ENCODE measurements at places on chromosomes 5 and 9.
A peak's percentile ranks its signal among the peaks of the same experiment; 100 is the strongest.

GRCh38 chr9:75168270-75169178, 80.2 kb downstream of the OSTF1 start:
- no peak for DNase-seq

- peak; percentile 78 for DNase-seq
Observed at GRCh38 chr9:131310833-131311554, 21.5 kb downstream of the PLPP7 start.

- no peak for DNase-seq
Observed at GRCh38 chr5:59598547-59598874, 295.0 kb downstream of the PDE4D start.

- DNase-seq = no peak
Observed at GRCh38 chr9:32442433-32442832, 58.0 kb downstream of the ACO1 start.

DNA sequence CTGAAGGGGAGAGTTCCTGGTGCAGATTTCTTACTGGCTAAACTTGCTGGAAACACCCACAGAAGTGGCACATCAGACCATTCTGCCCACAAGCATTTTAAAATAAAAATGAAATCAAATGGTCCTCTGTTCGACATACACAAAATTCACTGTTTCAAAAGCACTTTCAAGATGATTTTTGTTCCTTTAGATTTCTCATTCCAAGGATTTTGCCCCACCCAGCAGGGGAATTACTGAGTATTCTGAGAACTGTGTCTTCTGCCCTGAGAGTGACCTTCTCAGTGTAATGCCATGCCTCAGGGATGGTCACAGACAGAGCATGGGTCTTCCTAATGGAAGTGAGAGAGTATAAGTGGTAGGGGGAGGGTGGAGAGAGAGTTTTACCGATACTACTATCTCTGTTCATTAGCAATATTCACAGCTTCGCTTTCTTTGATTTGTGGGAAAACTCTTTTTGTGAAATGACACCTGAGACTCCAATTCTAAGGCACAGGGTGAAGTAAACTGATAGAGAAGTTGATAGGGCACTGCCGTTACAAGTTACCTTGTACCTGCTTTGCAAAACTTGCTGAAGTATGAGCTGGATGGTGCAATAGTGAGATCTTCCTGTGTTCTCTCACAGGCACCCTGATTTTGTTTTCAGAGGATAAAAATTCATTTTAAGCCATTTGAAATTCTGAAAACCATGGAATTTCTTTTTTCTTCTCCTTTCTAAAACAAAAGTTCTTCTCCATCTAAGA, 95.8 kb upstream of the CD180 start:
- DNase-seq = no peak

DNA sequence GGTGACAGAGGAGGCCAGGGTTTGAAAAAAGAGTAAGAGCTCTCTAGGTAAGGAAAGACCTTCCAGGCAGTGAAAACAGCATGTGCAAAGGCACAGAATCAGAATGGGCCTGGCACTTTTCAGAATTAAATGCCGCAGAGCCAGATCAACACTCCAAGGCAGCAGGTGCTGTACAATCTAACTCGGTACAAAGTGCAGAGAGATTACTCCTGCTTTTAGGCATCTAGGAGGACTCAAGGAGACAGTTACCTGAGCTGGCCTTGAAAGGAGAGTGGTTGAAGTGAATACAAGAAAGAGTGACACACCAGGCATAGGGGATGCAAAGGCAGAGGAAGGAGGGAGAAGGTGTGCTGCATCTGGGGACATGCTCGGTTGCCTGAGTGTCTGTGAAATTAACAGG, 21.5 kb downstream of the HRH2 start:
- no peak for DNase-seq

- DNase-seq = no peak
Observed at GRCh38 chr5:160651692-160652645, 200.0 kb downstream of the ATP10B start.

- no peak for DNase-seq
Observed at GRCh38 chr5:68381909-68382308, 166.4 kb downstream of the PIK3R1 start.

DNA sequence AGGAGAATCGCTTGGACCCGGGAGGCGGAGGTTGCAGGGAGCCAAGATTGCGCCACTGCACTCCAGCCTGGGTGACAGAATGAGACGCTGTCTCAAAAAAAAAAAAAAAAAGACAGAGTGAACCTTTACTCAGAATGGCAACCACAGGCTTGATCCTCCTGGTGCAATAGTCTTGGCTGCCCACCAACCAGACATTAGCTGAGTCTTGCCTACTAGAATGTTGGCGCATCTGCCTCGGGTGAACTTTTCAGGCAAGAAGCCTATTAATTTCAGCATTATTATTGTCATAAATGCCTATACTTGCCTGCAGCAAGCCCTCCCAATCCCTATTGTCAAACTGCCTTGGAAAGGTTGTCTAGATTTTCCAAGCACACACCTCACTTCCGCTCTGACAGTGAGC, 4.2 kb downstream of the SERINC5 start:
- no peak for DNase-seq

GRCh38 chr5:181219262-181220177, 3.6 kb upstream of the TRIM41 start:
- no peak for DNase-seq

- no peak for DNase-seq
Observed at GRCh38 chr5:92237896-92238295, 854.8 kb upstream of the ARRDC3 start.

GRCh38 chr9:126331964-126332748, 5.5 kb downstream of the MVB12B start:
- DNase-seq = no peak

GRCh38 chr9:114392749-114393112, 4.9 kb upstream of the AKNA start:
- no peak for DNase-seq

DNA sequence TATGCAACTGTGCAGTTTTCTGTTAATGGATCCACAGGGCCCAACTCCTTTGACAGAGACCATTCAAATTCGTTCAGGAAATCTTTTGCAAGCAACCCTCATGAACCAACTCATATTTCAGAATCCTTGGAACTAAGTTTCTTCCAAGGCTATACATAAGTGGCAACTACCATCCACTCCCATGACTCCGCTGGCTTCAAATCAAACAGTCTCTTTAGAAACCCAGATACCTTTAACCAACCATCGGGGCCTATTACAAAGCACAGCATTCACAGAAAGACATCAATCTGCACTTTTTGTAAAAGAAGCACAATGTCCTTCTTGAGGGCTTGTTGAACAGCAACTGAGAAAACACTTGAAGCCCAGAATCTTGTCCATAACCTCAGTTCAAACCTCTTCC, 526.9 kb downstream of the DTWD2 start:
- no peak for DNase-seq

GRCh38 chr5:80591352-80591751, 21.3 kb upstream of the ANKRD34B start:
- DNase-seq = no peak

GRCh38 chr9:79665931-79666330, 94.2 kb downstream of the TLE4 start:
- DNase-seq = no peak

- no peak for DNase-seq
Observed at GRCh38 chr5:35626108-35626507, 8.4 kb downstream of the SPEF2 start.

GRCh38 chr9:76216161-76216649, 178.0 kb downstream of the RFK start:
- no peak for DNase-seq

All from CD4-positive, alpha-beta T cell treated with Interleukin-6 for 4 hours (primary cell).